Activated naive CD8-positive, alpha-beta T cell treated with anti-CD3 and anti-CD28 coated beads for 36 hours (primary cell): ENCODE measurements at places on chromosomes 13 and 19.

GRCh38 chr19:16285769-16286498 lies 38.7 kb upstream of the KLF2 start:
- no peak for DNase-seq

DNA sequence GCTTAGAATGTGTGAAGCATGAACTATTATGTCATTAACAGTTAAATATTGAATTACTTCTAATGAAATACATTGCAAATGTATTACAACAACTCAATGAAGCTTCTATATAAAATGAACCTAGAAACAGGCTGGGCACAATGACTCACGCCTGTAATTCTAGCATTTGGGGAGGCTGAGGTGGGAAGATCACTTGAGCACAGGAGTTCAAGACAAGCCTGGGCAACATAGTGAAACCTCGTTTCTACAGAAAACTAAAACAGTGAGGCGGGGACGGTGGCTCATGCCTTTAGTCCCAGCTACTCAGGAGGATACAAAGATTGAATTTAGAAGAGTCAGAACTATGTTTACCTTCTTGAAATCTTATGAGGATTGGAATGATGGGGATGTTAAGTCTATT lies 505.1 kb downstream of the SLITRK5 start:
- no peak for DNase-seq

- no peak for DNase-seq
Measured at GRCh38 chr19:15126131-15126910, 19.1 kb downstream of the SYDE1 start.

DNA sequence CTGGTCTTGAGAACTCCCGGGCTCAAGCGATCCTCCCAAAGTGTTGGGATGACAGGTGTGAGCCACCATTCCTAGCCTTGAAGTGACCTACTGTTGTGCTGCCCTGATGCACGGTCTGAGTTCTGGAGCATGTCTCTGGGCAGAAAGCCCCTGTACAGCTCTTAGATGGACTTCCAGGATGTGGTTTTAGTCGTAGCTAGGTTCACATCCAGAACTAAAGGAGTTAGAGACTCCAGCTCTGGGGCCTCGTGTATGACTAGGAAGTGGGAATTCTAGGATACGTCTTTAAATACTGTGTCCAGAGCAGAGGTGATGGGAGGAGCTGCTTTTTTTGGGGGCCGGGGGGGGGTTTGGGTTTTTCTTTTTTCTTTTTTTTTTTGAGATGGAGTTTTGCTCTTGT lies 12.2 kb downstream of the UPF1 start:
- DNase-seq, result no peak

- no peak for DNase-seq
Measured at GRCh38 chr13:102877303-102877702, 31.5 kb downstream of the ERCC5 start.

- DNase-seq, result no peak
Measured at GRCh38 chr13:74325106-74325505, 190.9 kb upstream of the KLF12 start.

- DNase-seq, result no peak
Measured at GRCh38 chr19:10971107-10971726, 10.4 kb downstream of the SMARCA4 start.

DNA sequence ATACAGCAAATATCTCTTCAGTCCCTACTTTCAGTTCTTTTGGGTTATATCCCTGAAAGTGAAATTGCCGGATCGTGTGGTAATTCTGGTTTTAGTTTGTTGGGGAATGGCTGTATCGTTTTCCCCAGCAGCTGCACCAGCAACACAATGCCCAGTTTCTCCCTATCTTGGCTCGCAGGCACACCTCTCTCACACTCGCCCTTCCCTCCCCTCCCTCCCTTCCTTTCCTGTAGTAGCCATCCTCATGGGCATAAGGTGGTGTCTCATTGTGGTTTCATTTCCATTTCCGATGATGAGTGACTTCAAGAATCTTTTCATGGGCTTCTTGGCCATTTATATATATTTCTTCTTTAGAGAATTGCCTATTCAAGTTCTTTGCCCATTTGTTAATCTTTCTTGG lies 8.6 kb upstream of the GPR18 start:
- no peak for DNase-seq
